ENCODE measurements at places on chromosomes 12 and 14.

GRCh38 chr12:117466677-117467362 is 105.4 kb upstream of the NOS1 start:
- no peak for DNase-seq

DNA sequence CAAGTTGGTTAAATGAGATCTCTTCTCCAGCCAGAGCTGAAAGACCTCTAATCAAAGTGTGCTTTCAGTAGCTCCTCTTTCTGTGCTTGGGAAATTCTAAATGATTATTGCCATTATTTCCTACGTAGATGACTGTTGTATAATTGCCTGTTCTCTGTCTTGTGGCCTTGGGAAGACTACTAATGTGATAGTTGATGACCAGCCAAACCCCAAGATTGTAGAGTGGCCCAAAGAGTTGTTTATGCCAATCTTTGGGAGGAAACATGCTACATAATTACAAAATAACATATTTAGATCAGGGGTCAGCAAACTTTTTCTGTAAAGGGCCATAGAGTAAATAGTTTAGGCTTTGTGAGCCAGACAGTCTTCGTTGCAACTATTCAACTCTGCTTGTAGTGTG is 135.1 kb upstream of the DIO2 start:
- no peak for DNase-seq

- DNase-seq = no peak
These were observed 62.4 kb downstream of the SCN8A start for GRCh38 chr12:51653431-51653830.

DNA sequence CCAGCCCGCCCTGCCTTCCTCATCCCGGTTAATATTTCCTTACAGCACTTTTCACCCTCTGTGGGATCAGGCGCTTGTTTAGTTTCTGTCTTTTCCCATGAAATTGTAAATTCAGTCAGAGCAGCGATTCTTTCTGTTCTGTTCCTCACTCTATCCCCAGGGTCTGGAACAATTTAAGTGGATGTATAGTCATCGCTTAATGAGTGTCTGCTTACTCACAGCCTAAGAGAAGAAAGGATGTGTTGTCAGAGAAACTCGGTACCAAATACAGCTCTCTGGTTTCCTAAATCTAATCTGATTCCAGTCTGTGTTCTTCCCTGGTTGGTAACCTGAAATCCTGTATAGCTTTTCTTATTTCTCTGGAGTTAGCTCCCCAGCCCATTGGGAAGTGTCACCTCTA is 44.9 kb downstream of the FOS start:
- no peak for DNase-seq

DNA sequence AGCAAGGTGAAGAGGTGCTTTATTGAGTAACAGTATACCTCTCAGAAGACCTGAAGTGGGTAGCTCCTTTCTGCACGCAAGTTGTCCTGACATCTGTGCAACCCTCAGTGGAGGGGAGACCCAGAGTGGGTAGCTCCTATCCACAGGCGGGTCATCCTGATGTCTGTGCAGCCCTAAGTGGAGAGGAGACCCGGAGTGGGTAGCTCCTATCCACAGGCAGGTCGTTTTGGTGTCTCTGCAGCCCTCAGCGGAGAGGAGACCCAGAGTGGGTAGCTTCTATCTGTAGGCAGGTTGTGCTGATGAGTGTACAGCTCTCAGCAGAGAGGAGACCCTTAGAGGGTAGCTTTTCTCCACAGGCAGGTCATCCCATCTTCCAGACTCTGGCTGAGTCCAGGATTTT is 45.1 kb upstream of the PRPF39 start:
- no peak for DNase-seq

DNA sequence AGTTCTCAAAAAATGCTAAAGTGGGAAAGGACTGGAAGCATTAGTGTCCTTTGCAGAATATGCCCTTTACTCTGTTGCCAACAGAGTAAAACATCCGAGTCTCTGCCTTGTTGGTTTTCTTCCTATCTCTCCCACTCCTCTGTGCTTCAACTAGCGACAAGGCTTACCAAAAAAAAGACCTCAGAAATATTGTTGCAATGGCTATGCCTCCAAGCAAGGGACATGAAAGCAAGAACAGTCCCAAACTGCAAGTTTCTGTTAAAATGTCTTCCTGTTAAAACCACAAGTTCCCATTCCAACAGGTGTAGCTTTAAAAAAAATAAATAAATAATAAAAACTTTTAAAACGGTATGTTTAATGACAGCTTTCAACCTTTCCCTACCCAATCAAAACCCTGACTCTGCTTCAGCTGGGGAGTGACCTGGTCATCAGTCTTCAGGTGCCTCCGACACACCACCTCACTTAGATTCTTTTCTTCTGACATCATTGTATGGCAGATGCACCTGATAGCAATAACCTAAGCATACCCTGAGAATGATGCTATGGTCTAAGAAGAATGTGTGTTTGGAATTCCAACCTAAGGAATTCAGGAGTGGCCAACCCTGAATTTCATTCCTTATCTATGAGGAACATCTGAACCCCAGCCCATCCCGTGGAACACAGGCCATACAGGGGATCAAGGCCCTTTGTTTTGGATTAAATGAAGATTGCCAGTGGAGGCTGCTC is 81.0 kb downstream of the RPS29 start:
- DNase-seq = no peak

Measured in H1 (cell line).